ENCODE measurements at places on chromosomes 11 and 22.

- H3K4me1 ChIP-seq = peaks cover 8% of the 10 kb centered on the region
- peak overlapping the region; percentile 52 for H3K4me3 ChIP-seq
- H3K27me3 ChIP-seq = no peaks in the 10 kb centered on the region
- H3K36me3 ChIP-seq = no peaks in the 10 kb centered on the region
- peak overlapping the region; percentile 90 for H3K27ac ChIP-seq
- DNase-seq = no peak
These were observed 1.4 kb downstream of the FAM111A start for GRCh38 chr11:59144096-59144495.

DNA sequence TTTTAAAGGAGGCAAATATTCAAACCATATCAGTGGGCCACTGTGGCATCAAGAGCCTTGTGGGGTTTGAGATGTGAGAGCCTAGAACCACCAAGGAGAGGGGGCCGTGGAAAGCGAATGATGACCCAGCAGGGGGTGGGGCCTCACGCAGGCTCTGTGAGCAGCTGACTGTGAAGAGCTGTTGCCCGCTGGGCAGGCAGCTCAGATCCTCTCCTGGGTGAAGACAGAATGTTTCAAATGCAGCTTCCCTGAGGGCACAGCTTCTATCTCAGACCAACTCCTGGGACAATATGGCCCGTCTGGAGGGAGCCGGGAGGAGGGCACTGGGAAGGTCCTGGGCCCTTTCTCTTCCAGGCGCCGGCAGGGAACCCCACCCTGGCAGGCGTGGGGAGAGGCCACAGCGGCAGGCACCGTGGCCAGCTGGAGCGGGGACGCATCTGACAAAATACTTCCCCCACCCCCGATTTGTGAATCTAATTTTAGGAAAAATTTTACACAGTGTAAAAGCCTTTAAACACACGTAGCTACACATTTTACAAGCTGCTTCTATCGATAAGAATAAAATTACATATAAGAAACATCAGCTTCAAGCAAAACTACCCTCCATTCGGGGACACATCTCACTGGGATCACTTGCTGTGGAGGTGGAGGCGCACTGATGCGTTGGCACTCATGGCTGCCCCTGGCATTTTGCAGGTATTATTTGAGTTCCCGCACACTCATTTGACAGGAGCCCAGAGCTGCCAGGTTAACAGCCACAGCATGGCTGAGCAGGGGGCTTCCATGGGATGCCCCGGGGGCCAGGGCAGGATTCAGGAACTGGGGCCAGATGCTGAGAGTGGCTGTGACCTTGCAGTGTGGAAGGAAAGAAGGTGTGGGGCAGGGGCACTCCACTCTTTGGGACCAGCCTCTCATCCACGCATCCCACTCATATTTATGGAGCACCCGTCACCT, 40.3 kb downstream of the PARVG start:
- H3K4me3 ChIP-seq = no peak overlapping the region
- no peak for DNase-seq
- H3K36me3 ChIP-seq = no peaks in the 10 kb centered on the region
- H3K4me1 ChIP-seq = no peaks in the 10 kb centered on the region
- H3K27ac ChIP-seq = no peak overlapping the region
- peaks cover 19% of the 10 kb centered on the region for H3K27me3 ChIP-seq

- no peaks in the 10 kb centered on the region for H3K4me1 ChIP-seq
- H3K27ac ChIP-seq = no peak overlapping the region
- no peaks in the 10 kb centered on the region for H3K27me3 ChIP-seq
- no peaks in the 10 kb centered on the region for H3K36me3 ChIP-seq
These were observed 138.4 kb downstream of the FAT3 start for GRCh38 chr11:92362989-92363388.

GRCh38 chr11:73314117-73314961, 6.3 kb downstream of the ARHGEF17 start:
- peak overlapping the region; percentile 97 for H3K27ac ChIP-seq
- DNase-seq = peak; percentile 82
- no peaks in the 10 kb centered on the region for H3K27me3 ChIP-seq
- peaks cover 98% of the 10 kb centered on the region for H3K4me1 ChIP-seq

DNA sequence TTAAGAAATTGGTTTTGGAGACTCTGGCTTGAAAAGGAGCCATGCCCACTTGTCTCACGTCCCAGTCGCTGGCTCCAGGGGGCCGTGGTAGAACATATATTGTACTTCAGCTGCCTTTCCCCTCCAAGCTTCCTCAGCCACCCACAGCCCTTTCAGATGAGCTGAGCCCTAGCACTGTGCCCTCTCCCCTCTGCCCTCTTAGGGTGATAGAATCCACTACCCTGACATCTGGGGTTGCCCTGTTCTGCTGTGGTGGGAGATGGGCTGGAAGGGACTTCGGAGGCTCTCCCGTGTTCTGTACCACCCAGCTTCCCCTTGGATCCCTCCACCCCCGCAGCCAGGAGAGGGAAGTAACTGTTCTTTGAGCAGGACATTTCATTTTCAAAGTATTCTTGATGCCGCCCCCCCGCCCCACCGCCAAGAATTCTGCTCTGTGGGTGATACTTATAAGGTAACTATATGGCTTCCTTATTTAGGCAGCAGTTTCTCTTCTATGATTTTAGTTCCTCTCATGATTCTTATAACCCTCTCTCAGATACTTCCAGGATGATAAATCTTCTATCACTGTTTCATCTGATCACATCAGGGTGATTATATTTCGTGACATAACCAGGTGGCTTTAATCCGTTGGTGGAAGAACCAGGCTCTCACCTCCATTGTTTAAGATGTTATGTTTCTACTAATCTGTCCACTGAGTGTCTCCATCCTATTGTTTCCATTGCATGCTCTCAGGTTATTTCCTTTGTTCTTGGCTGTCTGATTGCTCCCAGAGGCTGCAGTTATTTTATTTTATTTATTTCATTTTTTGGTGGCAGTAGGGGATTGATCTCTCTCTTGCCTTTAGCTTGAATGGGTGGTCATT, 24.1 kb downstream of the ZBTB16 start:
- peaks cover 56% of the 10 kb centered on the region for H3K36me3 ChIP-seq
- H3K27me3 ChIP-seq = no peaks in the 10 kb centered on the region
- no peak overlapping the region for H3K4me3 ChIP-seq
- DNase-seq = no peak
- peaks cover 6% of the 10 kb centered on the region for H3K4me1 ChIP-seq
